ENCODE measurements at places on chromosomes 6 and 20. TPM values are rescaled to one million over a fixed set of nuclear protein-coding genes. Genes with fewer than 3 reads are reported as not detected.

BPIFB2 gene
- not detected for total RNA-seq

STMND1 gene
- not detected for total RNA-seq

ELOVL2 gene
- 19.6 TPM for total RNA-seq

SF3B5 gene
- total RNA-seq, result 53.1 TPM

BPIFA1 gene
- total RNA-seq, result not detected

BLOC1S5 gene
- total RNA-seq, result 29.0 TPM

OR2B6 gene
- total RNA-seq, result not detected

HLA-DOA gene
- 0.71 TPM for total RNA-seq

PAK5 gene
- 12.2 TPM for total RNA-seq

PTK6 gene
- total RNA-seq, result 1.3 TPM

Data from camera-type eye (tissue), 1 donor.